ENCODE measurements at places on chromosomes 16 and 17.

GRCh38 chr16:84937196-84938005 is 73.9 kb downstream of the ZDHHC7 start:
- DNase-seq, result no peak

DNA sequence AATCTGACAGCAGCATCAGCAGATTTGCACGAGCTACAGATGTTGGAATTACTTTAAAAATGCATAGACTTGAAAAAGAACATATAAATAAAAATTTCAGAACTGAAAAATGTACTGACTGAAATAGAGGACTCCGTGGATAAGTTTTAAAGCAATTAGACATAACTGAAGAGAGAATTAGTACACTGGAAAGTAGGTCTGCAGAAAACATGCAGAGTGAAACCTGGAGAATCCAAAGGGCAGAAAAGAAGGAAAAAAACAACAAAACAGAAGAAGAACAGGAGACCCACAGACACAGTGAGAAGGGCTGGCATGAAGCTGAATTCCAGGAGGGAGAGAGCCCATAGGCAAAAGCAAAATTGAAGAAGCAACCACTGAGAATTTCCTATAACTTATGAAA is 57.2 kb upstream of the ENPP7 start:
- no peak for DNase-seq

GRCh38 chr17:50095626-50096037 is 481 bp downstream of the PDK2 start:
- no peak for DNase-seq

DNA sequence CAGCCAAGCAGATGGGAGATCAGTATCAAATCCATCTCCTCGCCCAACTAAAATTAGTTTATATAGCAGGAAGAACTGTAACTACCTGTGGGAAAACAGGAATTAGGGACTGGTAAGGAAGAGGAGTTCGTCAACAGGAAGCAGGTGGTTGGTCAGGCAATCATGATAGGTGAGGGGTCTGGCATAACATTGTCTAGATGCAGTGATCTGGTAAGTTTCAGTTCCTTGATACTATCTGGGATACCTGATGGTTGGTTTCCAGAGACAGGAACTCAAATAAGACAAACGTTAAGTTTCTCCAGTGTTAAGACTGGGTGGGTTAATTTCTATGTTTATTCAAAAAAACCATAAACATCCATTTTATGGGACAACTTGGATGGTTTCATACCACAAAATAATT is 53.8 kb downstream of the CEP112 start:
- no peak for DNase-seq

- no peak for DNase-seq
Observed at GRCh38 chr16:86052926-86053325, 154.0 kb downstream of the IRF8 start.

- no peak for DNase-seq
Observed at GRCh38 chr17:82064433-82065192, 991 bp downstream of the DUS1L start.

GRCh38 chr16:58435779-58436178 is 43.5 kb downstream of the GINS3 start:
- no peak for DNase-seq

DNA sequence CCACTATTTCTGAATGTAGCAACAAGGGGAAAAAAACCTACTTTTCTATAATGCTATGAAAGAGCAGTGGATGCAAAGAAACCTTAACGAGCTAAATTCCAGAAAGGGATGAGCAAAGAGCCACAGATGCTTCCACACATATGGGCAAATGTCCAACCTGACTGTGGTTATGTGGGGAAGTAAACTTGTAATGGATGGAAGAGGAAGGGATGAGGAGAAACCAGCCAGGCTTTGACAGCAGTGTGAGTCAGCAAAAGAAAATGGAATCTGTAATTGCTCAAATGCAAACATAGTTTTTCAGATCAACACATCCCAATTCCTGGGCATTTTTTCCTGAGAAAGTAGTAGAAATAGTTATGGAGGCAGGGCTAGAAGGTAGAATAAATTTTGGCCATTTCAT is 204.8 kb upstream of the CPHXL start:
- no peak for DNase-seq

DNA sequence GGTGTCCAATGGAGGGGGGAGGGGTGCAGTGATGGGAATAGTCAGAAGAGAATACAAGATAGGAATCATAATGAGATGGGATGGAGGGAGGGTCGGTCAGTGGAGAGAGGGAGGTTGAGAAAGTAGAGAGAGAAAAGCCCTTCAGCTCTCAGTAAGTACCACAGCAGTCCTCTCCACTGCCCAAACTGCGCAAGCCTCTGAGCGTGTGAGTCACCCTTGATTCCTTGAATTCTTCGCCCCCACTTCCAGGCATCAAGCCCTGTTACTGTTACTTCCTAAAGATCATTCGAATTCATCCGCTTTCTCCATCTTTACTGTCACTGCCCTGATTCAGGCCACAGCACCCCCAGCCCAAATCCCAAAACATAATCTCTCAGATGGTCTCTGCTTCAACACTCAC is 2.5 kb downstream of the GUCY2D start:
- DNase-seq, result no peak

GRCh38 chr16:15970202-15970601 is 20.8 kb downstream of the ABCC1 start:
- no peak for DNase-seq

DNA sequence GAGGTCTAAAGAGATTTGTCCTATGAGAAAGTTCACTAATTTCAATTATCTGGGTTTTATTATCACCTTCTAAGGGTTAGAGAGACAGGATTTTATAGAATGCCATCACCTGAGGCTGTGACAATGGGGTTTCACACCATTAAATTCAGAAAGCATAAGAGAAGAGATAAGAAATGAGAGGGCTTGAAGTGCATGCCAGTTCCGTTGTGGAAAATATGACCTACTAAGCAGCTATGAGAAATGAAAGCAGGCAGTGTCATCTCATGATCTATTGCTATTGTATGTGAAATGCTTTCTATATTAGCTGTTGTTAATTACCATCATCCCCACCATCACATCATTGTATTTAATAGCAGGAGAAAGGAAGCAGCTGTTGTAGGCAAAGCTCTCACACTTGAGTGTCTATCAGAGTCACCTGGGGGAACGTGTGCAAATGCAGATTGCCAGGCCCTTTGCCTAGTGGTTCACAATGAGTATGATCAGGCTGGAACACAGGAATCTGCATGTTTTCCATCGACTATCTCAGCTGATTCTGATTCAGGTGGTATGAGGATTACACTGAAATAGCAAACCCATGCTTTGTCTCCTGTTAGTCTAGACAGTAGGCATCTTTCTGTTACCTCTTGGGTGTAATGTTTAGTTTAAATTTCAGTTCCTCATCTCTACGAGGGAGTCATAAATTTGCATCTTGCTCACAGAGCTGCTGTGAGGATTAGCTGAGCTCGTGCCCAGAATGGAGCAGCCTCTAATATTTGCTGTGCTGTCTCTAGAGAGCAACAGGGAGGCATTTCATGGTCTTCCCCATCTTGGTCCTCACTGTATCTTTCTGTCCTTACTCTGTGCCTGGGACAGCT is 256.4 kb downstream of the CDH13 start:
- DNase-seq, result no peak

GRCh38 chr17:77196251-77196650 is 55.5 kb downstream of the SEC14L1 start:
- DNase-seq, result no peak

DNA sequence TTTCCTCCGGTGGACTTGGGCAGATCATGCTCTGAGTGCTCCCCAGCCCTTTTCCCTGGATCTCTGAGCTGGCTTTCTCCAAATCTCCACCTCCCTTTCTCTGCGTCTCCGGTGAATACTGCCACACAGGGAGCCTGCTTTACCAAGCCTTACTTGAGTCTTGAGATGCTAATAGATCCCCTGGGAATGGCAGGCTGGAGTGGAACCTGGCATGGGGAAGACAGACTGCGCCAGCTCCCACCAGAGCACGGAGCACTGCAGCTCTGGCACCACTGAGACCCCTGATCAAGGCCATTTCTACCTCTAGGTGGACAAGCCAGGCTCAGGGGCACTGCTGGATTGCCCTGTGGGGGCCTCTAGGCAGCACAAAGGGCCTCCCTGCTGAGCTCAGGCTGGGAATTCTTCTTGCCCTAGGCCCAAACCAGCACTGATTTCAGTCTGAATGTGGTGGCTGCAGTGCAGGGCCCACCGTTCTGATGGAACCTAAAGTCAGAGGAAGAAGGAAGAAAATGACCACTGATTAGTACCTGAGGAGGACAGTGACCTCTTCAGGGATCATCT is 74.3 kb upstream of the CRHR1 start:
- DNase-seq, result no peak

GRCh38 chr17:58436805-58437239 is 19.5 kb upstream of the RNF43 start:
- no peak for DNase-seq

GRCh38 chr17:47687748-47688147 is 6.2 kb upstream of the TBKBP1 start:
- DNase-seq, result no peak

DNA sequence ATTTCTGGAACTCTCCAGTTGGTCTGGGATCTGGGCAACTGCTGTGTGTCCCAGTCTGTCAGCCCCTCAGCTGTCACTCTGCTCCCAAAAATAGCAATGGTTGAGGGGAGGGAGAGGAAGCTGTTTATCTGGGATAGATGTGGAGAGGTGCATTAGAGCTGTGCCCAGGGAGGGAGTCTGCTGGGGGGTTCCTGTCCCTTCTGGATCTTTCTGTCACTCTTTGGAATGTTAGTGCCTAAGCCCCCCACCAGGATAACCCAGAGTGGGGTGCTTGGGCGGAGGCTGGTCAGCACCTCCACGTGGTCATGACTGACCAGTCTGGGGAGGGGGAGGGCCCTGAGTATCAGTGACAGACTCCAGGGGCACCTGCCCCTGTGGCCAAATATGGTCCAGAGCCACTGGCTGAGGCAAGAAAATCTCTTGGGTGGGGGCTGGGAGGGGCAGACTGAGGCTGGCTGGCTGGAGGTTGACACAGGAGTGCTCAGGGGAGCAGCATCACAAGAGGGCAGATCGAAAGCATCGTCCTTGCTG is at the start of gene UNC45B:
UNC45B (plus strand) TSS at position 443 of the 531 bp plus-strand sequence. CDS start 447 bp downstream, outside the sequence.
- no peak for DNase-seq

DNA sequence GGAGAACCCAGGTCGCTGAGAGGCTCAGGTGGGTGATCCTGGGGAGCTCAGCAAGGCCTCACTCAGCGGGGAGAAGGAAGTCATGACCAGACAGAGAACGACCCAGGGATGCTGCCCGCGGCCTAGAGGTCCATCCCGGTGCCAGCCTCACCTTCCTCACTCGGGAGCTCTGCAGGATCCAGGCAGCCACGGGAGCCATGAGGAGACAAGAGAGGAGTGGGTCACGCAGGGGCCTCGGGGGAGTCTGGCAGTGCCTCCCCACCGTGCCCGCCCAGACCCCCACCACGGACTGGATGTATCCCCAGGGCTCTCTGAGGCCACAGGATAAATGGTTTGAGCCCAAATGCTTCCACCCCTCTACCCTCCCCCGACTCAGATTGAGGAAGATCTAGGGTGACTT is 10.7 kb downstream of the ATP2A3 start:
- DNase-seq, result no peak

- no peak for DNase-seq
Observed at GRCh38 chr16:8713635-8714172, 39.3 kb downstream of the ABAT start.

All from putamen (tissue), 1 donor.